NCI-H1048 (cell line): ENCODE measurements at places on chromosomes 16 and 17.
A peak's percentile ranks its signal among the peaks of the same experiment; 100 is the strongest.

DNA sequence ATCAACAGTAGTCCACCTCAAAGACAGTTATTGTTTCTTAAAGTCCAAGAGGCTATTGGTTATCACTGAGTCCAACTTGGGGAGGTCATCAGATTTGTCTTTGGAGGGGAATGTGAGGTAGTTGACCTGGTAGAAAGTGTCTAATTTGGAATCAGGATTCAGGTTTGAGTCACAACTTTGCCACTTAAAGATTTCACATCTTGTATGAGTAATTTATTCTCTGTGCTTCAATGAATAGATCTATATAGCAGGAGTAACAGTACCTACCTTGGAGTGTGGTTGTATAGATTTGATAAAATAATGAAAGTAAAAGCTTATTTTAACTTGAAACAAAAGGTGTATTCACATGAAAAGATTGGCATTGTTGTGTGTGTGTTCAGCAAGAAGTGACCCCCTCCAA lies 119.3 kb upstream of the TBX2 start:
- no peak for DNase-seq

- DNase-seq: no peak
Observed at GRCh38 chr16:15721018-15721417, 71.0 kb downstream of the NDE1 start.

- no peak for DNase-seq
Observed at GRCh38 chr16:11125936-11126335, 130.1 kb downstream of the SOCS1 start.

GRCh38 chr17:2906901-2907300 lies 110.7 kb downstream of the RAP1GAP2 start:
- no peak for DNase-seq

- peak; percentile 100 for DNase-seq
Observed at GRCh38 chr17:59154721-59155438, at the start of gene SKA2. Gene SKA2 (minus strand): TSS chr17:59155186. CDS start chr17:59155163, 23 bp downstream.

- no peak for DNase-seq
Observed at GRCh38 chr16:3046641-3047386, 453 bp downstream of the MMP25 start.

- DNase-seq: no peak
Observed at GRCh38 chr16:3584412-3584811, 7.2 kb upstream of the NLRC3 start.

- DNase-seq: no peak
Observed at GRCh38 chr17:33492731-33493265, 199.7 kb upstream of the ASIC2 start.

DNA sequence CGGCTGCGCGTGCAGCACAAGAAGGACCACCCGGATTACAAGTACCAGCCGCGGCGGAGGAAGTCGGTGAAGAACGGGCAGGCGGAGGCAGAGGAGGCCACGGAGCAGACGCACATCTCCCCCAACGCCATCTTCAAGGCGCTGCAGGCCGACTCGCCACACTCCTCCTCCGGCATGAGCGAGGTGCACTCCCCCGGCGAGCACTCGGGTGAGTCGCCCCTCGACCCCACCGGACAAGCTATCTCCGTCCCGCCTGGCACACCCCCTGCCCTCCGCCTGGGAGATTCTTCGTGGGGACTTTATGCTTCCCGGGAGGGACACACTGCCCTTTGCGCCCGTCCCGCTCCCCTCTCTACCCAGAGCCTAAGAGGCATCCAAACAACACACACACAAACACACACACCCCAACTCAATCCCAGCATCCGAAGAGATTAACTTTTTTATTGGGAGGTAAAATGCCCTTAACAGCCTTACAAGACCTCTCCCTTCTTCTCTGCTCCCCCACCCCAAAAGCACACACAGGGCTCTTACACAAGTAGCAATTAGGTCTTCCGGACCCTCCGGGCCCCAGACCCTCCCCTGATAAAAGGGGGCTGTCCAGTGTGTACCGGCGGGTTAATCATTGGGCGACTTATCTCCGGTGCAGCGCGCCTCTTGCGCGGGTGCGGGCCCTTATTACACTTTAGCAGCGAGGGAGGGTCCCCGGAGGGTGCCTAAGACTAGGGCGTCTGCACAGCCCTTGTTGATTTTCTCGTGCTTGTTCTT lies 2.1 kb downstream of the SOX9 start:
- DNase-seq: no peak

- DNase-seq: no peak
Observed at GRCh38 chr17:13759518-13760335, 158.0 kb upstream of the HS3ST3A1 start.

DNA sequence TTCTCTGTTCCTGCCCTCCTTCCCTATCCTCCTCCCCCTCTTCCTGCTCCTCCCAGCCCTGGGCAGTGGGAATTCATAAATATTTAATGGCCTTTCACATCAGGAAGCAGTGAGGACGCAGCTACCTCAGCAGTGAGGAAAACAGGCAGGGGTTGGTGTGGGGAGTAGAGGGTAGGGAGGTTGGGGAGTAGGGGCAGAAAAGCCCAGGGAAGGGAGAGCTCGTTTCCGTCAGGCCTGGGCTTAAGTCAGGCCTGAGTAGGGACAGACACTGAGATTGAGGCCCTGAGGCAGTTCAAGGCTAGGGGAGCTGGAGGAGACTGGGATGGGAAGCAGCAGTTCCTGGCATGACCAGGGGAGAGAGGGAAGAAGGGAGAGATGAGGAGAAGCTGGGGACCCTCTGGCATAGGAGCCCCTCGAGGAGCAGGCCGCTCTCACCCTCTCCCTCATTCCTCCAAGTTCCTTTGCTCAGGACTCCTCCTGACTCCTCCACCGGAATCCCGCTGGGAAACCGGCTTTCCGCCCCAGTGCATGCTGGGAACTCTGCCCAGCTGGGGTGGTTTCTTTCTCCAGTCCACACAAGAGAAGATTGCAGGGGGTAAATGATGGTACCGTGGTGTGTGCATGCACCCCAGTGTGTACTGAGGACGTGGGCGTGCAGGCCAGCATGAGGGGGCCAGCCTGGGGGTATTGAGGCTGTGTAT lies 6.2 kb downstream of the SAMD14 start:
- no peak for DNase-seq

DNA sequence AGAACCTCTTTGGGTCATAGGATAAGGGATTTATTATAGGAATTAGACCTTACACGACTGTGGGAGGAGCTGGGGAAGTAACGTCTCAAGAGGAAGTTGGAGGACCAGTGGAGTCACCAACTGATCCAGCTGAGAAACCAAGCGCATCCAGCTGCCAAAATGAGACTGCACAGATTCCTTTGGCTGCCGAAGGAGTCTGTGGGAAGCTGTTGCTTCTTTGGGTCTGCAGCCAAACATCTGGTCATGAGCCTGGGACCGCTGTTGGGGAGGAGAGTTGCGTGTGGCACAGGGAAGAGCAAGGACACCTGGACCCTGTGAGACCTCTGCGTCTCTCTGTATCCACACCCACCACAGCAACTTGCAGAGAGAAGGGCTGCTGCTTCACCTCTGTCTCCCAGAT lies 2.4 kb upstream of the NACA2 start:
- no peak for DNase-seq

DNA sequence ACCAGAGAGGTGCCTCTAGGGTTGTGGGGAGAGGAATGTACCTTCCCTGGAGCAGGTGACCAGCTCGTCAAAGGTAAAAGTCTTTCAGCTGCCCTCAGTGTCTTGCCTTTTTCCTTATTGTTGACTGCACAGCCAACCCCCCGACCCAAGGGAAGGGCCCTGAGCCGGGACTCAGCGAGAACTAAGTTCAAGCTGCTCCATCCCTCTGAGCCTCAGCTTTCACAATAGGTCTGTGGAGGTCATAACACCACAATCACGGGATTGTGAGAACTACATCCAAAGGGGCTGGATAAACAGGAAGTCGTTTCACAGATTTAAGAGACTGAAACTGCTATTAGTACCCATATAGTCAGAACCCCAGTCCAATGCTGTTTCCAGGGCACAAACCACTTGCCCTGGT lies 2.6 kb upstream of the KRT36 start:
- DNase-seq: no peak
